GM12865 (cell line): ENCODE measurements at places on chromosomes 12 and 14.

GRCh38 chr12:124289634-124290600 lies 5.0 kb upstream of the RFLNA start:
- DNase-seq, result no peak

DNA sequence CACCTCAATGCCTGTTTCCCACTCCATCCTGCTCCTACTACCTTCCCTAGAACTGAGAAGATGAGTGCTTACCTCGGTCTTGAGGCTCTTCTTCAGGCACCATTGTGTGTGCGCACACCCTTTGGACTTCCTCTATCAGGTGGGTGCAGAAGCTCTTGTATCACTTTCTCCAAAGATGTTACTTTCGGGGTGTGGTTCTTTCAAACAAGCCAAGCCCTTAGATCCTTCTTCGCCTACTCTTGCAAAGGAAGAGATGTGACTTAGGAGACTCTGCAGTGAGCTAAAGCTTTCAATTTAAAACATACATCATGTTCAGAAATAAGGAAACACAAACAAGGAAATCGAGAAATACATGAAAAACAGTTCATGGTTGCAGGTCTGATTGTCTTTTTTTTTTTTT lies at the start of gene CLEC4C:
CLEC4C (minus strand) TSS at position 130 of the 400 bp plus-strand sequence; CDS start at position 103, 27 bp downstream.
- DNase-seq, result peak; percentile 51

DNA sequence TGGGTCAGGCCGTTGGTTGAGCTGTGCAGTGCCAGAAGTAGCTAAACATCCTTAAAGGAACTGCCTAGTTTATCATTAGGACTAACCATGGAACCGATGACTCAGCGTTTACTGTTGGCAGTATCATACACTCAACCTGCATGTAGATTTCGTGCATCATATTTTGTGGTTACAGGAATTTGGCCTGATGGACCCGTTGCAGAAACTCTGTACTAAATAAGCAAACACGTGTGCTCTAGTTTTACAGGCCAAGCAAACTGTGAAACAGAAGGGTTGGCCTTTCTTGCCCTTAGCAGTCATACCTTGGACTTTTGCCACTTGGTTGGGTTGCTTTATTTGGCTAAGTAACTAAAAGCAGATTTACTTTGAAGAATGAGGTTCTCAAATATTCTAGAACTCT lies 35.6 kb downstream of the DGLUCY start:
- DNase-seq, result no peak

DNA sequence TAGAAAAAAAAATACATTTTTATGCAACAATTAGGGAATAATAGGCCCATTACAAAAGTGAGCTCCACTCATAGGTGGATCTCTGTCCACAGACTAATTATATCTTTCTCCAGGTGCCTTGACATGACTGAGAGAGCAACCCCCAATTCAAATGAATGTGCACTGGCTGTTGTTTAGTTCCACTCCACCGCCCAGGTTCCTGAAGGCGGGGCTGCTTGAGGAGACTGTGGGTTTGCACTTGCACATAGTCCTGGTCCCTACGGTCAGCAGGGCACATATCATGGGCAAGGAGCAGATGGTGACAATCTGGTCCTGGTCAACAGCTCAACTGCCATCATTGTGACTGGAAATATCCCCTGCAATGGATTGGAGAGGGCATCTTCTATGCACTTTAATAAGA lies 195.6 kb upstream of the PWP1 start:
- peak; percentile 42 for DNase-seq

GRCh38 chr14:80275208-80275850 lies 64.0 kb upstream of the DIO2 start:
- no peak for DNase-seq

DNA sequence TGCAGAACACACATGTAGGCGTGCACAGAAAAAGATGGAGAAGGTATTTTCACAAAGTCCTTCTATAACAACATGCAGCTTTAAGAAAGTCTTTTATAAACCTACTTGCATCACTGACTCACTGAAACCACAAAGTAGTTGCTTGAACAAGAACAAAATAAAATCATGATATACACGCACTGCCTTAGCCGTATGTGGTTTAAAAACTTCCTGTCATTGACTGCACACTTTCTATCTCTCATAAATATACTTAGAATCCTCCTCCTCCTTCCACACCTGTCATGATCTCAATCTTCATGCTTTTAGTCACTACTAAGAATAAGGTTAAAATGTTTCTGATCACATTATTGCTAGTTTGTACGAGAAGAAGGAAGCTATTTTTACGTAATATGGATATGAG lies 31.8 kb upstream of the RAD51AP1 start:
- DNase-seq, result peak; percentile 77

GRCh38 chr12:66688846-66689439 lies 10.1 kb upstream of the GRIP1 start:
- DNase-seq, result peak; percentile 79

DNA sequence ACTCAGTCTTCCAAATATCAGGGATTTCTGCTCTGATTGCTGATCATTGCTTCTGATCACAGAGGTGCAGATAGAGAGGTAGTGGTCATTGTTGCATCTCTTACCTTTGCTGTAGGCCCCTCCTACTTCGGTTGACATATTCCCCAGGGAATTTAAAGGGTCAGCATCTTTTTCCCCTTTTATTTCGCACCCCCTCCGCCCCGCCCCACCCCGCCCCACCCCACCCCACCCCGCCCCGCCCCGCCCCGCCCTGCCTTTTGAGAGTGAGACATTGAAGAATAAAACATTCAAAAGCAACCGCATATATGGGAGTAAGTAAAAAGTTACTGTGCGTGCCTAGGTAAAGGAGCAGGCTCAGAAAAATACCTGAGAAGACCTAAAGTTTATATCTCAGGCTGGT lies 463.9 kb downstream of the BTG1 start:
- DNase-seq, result no peak

DNA sequence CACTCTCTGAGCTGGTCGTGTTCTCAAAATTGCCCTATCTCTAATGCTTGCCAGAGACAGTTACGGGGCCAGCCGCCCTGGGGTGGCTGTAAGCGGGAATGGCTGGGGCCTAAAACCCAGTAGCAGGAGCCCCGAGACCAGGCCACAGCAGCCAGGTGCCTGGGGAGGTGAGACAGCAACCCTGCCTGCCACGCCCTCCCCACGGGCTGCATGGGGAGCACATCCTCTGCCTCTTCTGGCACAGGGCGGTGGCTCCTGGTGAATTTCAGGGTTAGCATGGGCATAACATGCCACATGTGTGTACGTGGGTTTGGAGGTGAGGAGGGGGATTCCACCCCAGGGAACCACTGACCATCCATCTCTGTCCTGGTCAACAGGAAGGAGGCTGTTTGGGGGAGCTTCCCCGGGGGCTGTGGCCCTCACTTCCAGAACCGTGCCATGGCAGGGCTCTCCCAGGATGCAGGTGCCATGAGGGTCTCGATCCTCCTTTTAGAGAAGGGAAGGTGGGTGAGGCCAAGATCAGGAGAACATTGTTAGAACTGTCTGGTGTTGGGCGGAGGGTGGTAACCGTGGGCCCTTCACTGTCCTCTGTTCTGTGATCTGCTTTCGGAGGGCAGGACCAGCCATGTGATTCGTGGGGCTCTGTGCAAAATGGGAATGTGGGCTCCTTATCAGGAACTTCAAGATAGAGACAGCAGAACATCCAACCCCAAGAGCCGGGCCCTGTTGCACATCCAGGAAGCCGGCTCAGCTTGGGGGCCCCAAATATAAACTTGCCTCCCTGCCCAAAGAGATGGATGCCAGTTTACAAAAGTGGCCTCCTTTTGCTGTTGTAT lies 312.2 kb upstream of the DIO3 start:
- DNase-seq, result no peak

- DNase-seq, result no peak
Measured at GRCh38 chr12:62625228-62625627, 158.6 kb downstream of the MON2 start.

DNA sequence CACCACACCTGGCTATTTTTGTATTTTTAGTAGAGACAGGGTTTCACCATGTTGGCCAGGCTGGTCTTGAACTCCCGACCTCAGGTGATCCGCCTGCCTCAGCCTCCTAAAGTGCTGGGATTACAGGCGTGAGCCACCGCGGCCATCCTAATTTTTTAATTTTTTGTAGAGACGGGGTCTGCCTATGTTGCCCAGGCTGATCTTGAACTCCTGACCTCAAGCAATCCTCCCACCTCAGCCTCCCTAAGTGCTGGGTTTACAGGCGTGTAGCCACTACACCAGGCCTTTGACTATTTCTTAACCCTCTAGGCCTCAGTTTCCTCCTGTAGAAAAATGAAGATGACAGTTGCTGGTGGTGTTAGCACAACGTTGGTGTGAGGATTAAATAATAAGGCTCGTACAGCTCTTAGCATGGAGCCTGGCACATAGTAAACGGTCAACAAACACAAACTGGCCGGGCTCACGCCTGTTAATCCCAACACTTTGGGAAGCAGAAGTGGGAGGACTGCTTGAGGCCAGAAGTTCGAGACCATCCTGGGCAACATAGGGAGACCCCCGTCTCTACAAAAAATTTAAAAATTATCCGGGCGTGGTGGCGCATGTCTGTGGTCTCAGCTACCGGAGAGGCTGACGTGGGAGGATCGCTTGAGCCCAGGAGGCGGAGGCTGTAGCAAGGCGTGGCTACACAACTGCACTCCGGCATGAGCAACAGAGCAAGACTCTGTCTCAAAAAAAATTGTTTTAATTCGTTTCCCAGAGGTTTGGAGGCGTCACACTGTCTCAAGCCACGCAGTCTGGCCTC lies 979 bp downstream of the DDX54 start:
- no peak for DNase-seq

GRCh38 chr14:38135106-38135867 lies 72.4 kb upstream of the SSTR1 start:
- DNase-seq, result no peak

DNA sequence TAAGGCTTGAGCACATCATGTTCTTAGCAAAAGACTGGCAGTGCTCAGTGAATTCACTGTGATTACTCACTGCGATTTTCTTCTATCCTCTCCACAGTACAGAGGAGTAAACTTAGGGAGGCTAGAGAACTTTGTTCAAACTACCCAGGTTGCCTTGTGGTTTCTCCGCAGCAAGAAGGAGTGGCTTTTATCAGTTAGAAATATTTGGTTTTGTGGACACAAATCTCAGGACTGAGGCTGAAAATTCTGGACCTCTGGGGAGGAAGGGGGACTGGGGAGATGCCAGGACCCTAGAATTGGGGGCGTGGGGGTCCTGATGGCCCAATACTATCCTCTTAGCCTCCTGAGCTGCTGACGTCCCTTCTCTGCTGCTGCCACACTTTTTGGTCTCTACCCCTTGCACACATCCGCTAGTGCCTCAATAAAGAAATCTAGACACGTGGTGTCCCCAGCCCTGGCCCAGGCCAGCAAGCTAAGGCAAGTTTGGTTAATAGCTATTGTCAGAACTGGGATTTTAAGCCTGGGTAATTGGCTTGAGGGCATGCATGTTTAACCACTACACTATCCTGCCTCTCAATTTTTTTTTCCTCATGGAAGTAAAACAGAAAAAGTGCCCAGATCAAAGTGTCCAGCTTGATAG lies 842 bp downstream of the OAS2 start:
- DNase-seq, result peak; percentile 83

GRCh38 chr12:1575408-1576401 lies 18.7 kb downstream of the FBXL14 start:
- DNase-seq, result no peak

DNA sequence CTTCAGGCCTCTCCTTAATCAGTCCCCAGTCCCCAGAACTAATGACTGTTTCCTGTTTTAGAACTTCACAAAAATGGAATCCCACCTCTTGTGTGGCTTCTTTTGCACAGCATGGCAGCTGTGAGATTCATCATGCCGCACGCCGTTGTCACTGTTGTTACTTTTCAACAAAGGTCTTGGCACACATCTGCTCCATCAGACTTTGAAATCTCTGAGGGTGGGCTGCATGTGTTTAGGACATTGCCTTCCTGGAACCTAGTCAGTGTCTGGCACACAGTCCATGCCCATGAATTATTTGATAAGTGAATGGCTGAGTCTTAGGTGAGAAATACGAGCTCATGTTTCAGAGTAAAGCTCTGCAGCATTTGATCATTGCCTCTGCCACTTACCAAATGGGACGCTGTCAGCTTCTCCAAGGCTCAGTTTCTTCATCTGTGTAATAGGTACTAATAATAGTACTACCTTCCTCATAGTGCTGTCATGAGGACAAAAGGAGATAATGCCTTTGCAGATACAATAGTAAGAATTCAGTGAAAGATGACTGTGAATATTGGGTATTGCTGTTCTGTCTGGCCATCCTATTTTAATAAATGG lies 90.4 kb downstream of the SRRM4 start:
- no peak for DNase-seq

DNA sequence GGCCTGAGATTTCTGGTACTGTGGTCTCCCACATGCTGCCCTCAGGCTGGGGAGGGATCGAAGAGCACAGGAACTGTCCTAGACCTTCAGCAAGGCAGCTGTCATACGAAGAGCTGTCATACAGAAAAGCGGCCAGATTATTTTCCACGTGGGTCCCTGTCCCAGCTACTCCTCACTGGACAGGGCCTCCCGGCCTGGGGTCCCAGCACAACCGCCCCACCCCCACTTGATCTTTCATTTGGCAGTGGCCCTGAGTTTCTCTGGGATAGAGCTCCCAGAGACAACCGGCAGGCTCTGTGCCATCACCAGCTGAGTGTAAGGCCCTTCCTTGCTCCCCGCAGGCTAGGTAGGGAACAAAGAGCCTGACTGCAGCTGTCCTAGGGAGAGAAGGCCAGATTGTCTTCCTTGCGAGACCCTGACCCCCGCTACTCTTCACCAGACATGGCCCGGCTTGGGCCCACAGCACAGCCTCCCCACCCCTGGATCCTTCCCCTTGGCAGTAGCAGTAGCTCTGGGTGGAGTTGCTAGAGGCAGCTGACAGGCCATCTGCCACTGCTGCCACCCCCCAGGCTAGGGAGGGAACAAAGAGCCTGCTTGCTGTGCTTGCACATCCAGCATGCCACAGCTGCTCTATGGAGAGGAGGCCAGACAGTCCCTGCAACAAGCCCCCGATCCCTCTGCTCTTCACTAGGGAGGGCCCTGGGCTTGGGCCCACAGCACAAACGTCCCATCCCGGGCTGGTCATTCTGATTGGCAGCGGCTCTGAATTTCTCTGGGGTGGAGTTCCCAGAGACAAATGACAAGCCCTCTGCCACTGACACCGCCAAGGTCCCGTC lies 3.1 kb upstream of the OR4N2 start:
- DNase-seq, result no peak

DNA sequence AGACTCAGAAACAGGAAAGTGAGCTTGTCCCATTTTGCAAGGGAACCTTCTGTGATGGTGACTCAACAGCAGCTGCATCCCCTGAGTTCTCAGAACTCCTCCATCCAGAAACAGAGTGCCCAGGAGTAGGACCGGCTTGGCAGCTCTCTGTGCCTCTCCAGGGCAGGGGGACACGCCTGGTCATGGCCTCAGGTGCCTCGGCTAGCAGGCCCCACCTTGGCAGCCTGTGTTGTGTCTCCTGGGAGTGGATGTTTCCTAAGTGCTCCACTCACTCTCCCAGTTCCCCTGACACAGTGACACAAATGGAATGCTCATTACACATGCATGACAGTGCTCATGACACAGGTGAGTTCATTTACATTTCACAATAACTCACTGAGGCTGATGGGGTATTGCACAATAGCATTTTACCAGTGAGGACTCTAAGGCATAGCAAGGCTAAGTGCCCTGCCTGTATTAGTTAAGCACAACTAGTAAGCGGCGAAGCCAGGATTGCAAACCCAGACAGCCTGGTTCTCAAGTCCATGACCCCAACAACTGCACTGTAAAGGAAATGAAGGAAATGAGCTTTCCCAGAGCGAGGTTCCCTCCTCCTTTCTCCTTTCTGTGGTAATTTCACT lies 47.4 kb downstream of the CALM1 start:
- no peak for DNase-seq
